ENCODE measurements at places on chromosomes 2 and 18.

GRCh38 chr18:11927497-11927896 lies 19.4 kb upstream of the MPPE1 start:
- no peak for DNase-seq

DNA sequence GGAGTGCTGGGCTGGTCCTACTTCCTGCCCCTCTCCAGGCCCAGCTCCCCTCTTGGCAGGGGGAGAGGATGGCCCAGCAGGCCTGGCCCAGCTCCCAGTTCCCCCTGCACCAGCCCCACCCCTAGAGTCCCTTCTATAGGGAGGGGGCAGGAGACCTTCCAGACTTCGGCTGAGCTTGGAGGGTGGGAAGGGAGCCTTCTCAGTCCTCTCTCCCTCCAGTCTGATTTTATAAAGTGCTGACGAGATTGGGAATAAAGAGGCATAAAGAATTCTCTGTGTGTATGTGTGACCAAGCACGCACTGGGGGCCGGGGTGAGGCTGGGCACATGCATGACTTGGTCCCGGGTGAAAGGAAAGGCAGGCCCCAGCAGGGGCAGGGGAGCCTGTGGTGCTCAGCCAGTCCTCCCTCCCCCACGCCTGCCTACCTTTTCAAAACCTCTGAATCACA lies 5.1 kb downstream of the CHPF start:
- no peak for DNase-seq

GRCh38 chr2:176370467-176371171 lies 101.4 kb downstream of the MTX2 start:
- DNase-seq: no peak

GRCh38 chr2:223970343-223971128 lies 13.3 kb downstream of the MRPL44 start:
- DNase-seq: peak; percentile 69

DNA sequence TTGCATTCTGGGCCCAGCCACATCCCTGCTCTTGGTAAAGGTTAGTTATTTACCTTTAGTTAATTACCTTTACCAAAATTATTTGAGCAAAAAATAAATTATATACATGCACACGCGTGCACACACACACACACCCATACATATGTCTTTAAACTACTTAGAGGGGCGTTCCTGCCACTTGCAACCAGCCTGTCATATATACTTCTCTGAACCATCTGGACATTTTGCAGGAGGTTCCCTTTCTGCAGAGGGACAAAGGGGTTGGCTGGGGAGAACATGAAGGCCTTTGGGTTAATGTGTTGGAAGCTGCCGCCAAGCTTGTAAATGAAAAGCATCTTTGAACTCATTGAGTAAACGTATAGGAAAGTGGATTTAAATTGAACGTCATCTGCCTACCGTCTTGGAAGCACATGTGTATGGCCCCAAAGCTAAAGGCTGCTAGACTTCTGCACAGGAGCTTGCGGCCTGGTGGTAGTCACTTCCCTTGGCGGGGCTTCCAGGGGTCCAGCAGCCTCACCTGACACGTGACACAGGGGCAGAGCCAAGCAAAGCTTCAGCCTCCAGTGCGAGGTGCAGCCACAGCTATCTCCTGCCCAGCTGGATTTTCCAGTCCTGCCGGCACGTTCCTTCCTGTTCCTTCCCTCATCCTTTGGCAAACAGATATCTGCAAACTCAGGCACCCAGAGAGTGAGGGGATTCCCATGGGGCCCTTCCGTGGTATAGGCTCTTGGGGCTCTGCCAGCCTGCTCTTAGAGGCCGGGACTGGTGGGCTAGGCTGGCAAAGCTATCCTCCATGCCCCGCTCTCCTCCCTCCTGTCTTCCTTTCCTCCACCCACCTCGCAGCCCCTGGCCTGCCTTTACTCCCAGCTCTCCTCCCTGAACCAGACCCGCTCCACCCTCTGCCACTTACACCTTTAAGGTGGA lies 46.1 kb downstream of the SERTAD2 start:
- no peak for DNase-seq

All from stimulated activated naive CD8-positive, alpha-beta T cell treated with anti-CD3 and anti-CD28 coated beads, Interleukin-15, Interleukin-2, amounts not matched to agents 100 U/mL and 50 U/mL, for 24 hours (primary cell).